ENCODE measurements at places on chromosomes 13 and 19.

GRCh38 chr19:28218728-28219127, 994.2 kb downstream of the UQCRFS1 start:
- DNase-seq: no peak

DNA sequence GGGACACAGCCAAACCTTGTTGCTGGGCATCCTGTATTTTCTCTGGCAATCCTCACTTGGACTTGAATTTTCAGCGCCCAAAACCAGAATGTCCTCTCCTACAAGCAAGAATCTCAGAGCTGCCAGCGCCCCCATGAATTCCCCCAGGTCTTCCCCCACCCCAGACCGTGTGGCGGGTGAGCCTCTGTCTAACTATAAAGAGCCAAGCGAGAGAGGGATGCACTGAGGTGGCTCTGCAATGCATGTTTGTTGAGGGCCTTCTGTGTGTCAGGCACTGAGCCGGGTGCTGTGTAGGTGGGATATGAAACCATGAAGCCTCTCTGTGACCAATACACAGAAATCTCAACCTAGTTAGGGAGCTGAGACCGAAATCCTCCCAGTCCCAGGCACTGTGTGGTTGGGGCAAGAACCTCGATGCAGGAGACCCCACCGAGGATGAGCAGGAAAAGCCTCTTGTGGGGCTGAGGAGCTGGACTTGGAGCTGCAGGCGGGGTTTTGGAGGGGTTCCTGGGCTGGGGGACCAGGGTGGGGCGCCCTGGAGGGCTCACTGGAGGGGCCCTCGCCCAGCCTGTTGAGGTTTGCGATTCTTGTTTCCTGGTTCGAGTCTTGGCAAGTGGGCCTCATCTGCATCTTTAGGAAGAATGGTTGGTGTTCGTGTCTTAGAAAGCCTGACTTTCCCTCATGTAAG, 12.4 kb upstream of the PROZ start:
- no peak for DNase-seq

DNA sequence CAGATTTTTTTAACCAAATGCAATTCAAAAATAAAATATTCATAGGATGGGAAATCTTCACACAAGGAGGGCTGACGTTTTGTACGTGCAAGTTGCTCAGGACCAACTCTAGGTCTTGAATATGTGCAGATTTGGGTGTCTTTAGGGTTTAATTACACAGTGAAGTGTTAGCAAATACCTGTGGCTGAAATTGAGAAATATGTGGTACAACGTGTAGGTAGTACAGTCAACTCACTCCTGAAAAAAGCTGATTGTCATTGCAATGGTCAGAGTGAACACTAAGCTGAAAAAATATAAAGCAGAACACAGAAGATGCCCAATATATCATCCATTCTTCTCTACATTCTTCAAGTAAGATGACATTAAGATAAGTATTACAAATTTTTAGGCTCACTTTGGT, 314.3 kb downstream of the SLITRK1 start:
- DNase-seq: no peak

GRCh38 chr19:7997809-7998480, 7.5 kb downstream of the ELAVL1 start:
- no peak for DNase-seq

DNA sequence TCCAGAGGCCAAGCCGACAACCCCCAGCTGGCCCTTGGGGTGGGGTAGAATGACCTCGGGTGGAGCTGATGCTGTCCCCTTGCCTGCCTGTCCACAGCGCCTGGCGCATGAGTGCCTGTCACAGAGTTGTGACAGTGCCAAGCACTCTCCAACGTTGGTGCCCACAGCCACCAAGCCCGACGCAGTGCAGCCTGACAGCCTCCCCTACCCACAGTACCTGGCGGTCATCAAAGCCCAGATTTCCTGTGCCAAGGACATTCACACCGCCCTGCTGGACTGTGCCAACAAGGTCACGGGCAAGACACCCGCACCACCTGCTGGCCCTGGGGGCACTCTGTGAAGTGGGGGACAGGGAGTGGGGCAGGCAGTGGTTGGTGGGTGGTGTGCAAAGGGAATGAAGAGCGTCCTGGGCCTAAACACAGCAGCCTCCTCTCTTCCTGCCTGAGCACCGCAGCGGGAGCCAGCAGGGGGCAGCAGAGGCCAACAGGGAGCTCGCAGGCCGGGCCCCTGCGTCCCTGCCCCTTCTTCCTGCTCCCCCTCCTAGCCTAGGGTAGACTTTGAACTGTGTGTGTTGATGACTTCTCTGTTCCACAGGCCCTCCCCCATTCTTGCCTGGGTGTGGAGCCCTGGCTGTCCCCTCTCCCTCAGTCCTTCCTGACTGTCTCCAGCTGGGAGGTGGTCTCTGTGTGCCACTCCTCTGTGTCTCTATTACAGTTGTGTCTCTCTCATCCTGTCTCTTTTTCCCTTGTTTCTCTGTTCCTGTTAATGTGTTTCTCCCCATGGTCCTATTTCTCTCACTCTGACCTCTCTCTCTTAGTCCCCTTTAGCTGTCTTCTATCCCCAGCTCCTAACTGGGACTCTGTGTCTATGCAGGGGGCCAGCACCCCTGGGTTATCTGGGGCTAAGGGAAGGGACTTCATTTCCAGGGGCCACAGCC, 6.5 kb downstream of the MED29 start:
- DNase-seq: no peak

GRCh38 chr19:18414504-18415177, 4.6 kb upstream of the SSBP4 start:
- no peak for DNase-seq

- no peak for DNase-seq
Measured at GRCh38 chr13:90201202-90201601, 1146.3 kb upstream of the MIR17HG start.

- DNase-seq: no peak
Measured at GRCh38 chr19:8208119-8208921, 850 bp upstream of the CERS4 start.

DNA sequence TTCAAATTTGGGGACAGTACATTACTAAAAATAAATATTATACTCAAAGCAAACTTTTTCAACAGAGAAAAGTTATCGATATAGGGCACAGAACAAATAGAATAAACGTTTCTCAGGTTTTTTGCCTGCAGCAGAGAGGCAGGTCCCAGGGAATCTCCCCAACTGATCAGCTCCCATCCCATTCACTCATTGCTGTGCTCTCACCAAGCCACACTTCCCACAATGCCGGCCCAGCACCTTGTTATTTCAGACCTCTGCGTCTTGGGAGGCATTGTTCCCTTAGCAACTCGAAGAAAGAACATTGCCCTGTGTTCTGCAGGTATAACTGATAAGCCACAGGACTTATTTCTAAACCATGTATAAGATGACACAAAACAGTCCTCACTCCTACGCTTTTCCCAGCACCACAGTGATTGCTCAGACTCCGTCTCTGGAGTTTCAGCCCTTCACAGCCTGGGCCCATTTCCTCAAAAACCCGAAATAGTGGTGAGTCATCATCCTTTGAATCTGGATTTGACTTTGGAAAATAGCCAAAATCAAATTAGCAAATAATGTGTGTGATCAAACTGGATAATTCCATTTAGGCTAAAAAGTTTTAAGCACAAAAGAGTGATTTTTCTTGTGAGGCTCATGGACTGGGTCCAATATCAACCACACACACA, 100.4 kb downstream of the DCLK1 start:
- DNase-seq: no peak

- DNase-seq: no peak
Measured at GRCh38 chr19:39139305-39139874, 13.8 kb downstream of the PAK4 start.

DNA sequence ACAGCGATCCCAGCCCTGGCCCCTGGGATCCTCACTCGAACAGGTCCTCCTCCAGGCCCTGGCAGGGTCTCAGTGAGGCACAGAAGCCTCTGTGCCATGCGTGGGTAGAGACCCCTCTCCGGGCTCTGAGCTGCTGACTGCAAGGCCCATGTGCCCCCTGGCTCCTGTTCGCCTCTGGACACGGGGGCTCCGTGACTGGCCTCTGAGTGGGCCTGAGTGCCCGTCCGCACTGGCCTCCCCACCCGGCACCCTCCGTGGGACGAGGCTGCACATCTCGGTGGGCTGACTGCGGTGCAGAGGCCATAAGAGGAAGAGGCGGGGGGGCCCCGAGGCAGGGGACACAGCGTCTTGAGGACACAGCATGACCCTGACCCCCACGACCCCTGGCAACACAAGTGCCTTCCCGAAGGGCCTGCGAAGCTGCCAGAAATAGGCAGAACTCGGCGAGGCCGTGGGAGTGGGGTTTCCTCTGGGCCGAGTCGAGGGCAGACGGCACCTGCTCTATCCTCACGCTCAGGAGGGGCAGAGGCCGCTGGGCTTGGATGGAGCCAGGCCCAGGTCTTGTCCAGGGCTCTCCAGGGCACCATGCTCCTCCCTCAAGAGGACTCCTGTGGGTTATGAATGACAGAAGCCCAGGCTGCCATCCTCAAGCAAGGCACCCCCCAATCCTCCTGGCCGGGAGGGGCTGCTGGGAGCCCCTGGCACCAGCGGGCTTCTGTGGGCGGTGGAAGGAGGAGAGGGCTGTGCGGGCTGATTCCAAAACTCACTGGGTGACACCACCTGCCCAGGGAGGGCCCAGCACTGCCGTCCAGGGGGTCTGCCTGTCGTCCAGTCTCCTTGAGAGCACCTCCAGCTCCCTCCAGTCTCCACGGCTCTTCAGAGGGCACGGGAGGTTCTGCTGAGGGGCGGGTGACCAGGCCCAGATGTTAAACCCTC, 52.6 kb downstream of the RASA3 start:
- peak; percentile 56 for DNase-seq

DNA sequence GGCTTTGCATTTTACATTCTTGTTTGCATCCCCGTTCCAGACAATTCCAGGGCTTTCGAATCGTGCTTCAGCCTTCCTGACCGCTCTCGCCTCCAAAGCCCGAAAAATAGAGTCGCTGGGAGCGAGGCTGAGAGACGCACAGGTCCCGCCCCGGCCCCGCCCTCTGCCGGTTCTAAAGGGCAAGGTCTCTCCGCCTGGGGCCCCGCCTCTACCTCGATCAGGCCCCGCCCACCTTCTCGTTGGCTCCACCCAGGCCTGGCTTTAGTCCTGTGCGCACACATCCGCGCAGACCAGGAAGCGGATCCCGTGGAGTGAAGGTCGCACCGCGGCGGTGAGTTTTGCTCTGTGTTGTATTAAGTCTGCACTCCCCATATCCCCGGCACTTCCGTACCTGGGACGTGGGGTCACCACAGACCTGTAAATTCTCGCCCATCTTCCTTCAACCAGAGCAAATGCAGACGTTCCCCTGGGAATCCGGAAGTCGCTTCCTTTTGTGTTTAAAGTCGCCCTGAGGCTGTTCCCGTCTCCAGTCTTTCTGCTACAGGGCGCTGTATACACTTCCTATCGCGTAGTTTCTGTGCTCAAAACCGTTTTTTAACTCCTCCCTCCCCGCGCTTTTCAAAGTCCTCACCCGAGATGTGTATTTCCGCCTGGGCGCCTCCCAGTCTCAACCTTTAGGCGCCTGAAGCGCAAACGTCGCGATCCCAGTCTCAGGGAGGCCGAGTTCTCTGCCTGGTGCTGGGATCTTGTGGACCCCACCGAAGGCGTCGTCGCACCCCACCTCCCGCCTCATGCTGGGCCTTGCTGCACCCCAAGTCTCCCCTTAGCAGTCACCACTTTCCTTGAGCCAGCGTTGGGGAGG, at the start of gene ZNF701:
Gene ZNF701 (plus strand): TSS at position 288 of the 862 bp plus-strand sequence. CDS start 3,861 bp downstream, outside the sequence.
- DNase-seq: peak; percentile 85

GRCh38 chr19:10088949-10089554, 2.9 kb downstream of the SHFL start:
- no peak for DNase-seq

DNA sequence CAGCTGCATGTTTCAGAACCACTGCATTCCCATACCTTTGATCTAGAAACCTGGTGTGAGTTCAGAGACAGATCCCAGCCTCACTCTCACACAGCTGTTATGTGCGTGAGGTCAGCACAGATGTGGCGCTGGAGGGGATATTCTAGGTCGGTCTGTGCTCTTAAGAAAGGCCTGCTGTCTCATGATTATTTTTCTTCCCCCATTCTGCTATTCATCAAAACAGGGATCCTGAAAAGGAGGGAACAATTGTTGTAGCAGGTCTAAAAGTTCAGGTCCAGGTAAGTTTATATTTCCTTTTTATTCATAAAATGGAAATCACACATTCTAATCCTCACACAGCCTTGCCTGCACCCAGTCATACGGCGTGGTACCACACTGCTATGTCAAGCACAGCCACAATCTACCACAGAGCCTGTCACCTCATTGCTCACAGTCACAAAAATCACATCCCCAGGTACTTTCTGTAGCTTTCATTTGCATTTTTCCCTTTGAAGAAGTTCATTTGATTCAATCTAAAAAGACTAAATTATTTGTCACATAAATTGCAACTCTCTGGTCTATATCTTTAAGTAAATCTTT, 867 bp downstream of the ZNF546 start:
- DNase-seq: no peak

DNA sequence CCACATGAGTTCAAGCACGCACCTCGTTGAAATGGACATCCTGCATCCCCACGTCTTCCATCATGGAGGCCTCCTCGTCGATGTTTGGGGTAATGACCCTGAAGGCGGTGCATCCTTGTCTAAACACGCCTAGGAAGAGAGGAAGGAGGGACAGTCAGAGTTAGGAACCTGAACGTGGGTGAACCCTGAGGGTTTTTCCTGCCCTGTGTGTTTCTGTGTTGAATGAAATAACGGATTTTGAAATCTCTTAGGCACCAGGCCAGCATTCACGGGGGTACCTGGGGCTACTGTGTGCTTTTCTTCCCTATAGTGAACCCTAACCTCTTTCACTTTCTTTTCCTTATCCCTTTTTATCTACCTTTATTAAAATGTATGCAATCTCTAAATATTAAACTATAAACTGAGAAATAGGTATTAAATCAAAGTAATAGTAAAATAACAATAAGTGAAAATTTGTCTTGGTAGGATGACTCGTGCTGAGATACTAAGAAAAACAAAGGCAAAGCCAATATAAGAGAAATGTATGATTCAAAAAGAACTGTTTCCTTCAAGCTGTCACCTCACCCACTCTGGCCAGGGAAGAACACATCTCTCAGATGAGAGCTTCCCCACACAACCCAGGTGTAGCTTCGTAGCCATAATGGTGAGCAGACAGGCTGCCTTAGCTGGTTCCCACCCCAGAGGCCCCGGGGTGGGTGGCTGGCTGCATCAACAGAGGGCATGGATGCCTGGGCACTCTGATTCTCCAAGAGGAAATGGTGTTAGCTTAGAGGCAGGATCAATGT, 72.1 kb upstream of the SLC15A1 start:
- DNase-seq: no peak

- no peak for DNase-seq
Measured at GRCh38 chr13:114134944-114135610, 2.7 kb upstream of the RASA3 start.

- no peak for DNase-seq
Measured at GRCh38 chr13:67408798-67409197, 178.7 kb upstream of the PCDH9 start.

GRCh38 chr19:47195434-47195833, 35.6 kb downstream of the BBC3 start:
- DNase-seq: no peak

GRCh38 chr19:5131506-5132205, 162.7 kb downstream of the KDM4B start:
- DNase-seq: no peak

- no peak for DNase-seq
Measured at GRCh38 chr19:35590875-35591274, 4.9 kb downstream of the PMIS2 start.

- no peak for DNase-seq
Measured at GRCh38 chr19:55441692-55442321, 1.3 kb downstream of the SHISA7 start.

GRCh38 chr13:82803341-82803740, 1078.9 kb downstream of the SLITRK1 start:
- DNase-seq: no peak

GRCh38 chr13:110758195-110758805, 44.8 kb downstream of the ING1 start:
- DNase-seq: no peak

GRCh38 chr19:13588957-13589833, 82.9 kb upstream of the CACNA1A start:
- DNase-seq: no peak

- DNase-seq: no peak
Measured at GRCh38 chr13:113342820-113343691, 20.9 kb downstream of the GRTP1 start.

All from RWPE2 (cell line).